ENCODE measurements at places on chromosomes 1 and 21.

- peak; percentile 57 for DNase-seq
Measured at GRCh38 chr1:116853680-116854402, 55.9 kb upstream of the PTGFRN start.

DNA sequence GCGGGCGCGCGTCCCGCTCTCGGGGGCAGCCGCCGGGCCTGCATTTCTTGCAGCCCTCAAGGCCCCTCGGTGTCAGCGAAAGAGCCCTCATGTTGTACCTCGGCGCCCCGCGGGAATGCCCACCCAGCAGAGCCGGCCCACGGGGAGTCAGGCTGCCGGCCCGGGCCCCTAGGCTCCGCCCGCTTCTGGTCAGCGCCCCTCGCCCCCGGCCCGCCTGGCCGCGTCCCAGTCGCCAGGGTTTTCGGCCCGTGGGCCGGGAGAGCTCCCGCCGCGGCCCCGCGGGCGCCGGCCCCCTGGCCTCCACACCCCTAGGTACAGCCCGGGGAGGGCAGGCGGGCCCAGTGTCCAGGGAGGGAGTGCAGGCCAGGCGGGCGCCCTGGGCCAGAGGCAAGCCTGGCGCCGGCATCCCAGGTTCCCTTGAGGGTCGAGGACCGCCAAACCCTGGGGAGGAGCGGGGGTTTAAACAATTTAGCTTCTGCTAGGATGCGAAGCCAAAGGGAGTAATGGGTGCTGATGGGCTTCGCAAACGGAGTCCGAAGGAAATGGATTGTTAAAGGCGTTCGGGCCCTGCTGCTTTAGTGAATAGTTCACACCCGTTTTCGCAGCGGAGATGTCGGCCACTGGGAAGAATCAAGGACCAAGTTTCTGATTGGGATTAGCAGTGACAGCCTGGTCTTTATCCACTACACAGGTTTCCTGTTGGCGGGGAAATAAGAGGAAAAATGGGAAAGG lies 486 bp upstream of the KCNA3 start:
- no peak for DNase-seq

DNA sequence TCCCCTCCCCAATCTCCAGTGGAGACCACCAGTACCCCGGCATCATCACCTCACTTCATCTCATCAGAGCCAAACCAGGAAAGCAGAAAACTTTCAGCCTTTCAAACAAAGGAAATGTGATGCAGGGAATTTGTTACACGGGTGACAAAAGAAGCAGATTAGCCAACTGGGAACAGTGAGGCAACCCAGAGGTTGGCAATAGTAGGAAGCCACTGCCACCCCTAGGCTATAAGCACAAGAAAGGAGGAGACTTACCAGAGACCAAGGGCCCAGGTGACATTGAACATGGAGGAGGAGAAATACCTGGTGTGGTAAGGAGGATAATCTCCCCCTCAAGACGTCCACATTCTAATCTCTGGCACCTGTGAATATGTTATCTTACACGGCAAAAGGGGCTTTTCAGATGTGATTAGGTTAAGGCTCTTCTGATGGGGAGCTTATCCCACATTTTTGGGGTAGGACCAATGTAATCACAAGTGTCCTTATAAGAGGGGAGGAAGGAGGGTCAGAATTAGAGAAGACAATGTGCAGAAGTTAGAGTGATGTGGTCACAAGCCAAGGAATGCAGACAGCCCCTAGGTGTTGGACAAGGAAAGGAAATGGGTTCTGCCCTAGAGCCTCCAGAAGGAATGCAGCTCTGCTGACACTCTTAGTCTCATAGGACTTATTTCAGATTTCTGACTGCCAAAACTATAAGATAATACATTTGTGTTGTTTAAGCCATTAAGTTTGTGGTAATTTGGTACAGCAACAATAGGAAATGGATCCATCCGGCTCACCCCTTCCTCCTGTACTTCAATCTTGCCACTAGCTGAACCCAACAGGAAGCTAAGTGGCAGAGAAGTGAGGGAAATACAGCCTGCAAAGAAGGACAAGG lies 83.6 kb upstream of the VAV3 start:
- DNase-seq: peak; percentile 47

DNA sequence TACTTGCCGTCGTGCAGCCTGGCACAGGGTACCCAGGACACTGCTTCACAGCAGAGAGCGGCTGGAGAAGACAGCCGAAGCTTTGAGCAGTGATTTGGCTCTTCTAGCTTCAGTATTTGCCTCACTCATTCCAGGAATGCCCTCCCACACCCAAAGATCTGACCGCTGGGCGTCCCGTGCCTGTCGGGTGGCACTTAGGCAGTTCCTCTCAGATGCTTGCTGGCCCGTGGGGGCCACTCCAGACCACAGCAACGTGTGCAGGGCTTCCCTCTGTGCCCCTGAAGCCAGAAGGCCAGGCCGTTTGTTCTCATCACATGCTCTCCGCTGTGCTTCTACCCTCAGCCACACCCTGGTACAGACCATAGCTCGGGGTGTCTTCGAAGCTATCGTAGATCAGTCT lies 17.0 kb downstream of the RRP1B start:
- DNase-seq: no peak

GRCh38 chr1:213061263-213061662 lies 10.2 kb downstream of the RPS6KC1 start:
- no peak for DNase-seq

DNA sequence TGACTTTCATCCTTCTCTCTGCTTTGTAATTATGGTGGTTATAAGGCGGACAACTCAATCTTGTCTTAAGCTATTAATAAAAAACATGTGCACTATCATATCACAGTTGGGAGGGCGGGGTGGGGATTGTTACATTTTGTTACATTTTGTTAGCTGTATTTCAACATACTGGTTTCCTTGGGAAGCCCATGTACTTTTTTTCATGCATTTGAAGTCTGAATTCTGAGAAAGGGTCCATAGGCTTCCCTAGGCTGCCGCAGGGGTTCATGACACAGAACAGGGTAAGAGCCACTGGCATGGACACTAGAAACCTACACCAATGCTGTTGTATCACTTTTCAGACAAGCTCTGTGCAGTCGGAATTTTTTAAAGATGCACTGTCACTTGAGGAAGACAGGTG lies 178.8 kb downstream of the ETS2 start:
- no peak for DNase-seq

- no peak for DNase-seq
Measured at GRCh38 chr1:229883504-229884200, 183.4 kb upstream of the GALNT2 start.

DNA sequence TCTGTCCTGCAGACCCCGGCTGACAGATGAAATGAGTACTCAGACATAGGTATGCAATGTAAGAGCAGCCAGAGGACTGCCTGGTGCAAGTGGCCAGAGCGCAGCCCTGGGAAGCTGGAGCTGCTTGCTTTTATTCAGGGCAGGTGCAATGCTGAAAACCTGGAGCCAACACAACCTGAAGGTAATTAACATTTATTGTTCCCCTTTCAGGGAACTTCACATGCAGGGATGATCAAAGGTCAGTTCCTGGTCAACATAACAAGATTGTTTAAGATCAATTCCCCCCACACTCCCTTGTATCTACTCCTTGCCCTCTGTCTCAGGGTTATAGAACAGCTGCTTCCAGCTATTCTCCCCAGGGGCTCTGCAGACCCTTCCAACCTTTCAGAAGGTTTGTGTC lies 48.7 kb upstream of the PRELP start:
- no peak for DNase-seq

DNA sequence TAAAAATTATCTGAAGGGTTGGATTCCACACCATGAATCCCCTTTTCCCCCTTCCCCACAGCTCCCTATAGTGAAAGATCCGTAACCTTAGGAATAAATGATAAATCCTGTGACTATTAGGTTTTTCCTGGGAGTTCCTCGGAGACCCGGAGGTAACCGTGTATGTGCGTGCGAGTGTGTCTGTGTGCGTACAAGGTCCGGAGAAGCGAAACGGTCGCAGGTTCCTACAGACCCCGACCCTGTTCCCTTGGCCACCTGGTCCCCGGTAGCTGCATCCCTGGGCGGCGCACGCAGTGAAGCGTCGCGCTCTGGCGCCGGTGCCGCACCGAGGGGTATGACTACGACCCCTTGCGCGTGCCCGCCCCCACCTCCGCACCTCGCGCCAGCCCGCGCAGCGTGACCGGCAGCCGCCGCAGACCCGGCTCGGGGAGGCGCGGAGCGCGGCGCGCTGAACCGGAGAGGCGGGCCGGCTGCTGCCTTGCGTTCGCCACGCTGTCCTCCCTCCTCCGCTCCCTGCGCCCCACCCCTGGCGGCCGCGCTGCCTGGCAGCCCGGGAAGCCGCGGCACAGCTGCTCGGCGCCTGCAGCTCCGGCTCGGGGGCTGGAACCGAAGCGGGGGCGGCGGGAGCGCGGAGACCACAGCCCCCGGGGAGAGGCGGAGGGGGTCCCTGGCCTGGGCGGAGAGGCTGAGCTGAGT lies at the start of gene AK5:
AK5 (plus strand) TSS at position 529 of the 696 bp plus-strand sequence. CDS start 295 bp downstream, outside the sequence.
- peak; percentile 18 for DNase-seq

GRCh38 chr1:201591348-201591747 lies 52.4 kb downstream of the NAV1 start:
- no peak for DNase-seq

GRCh38 chr1:168932539-168932938 lies 174.0 kb upstream of the ATP1B1 start:
- DNase-seq: no peak

DNA sequence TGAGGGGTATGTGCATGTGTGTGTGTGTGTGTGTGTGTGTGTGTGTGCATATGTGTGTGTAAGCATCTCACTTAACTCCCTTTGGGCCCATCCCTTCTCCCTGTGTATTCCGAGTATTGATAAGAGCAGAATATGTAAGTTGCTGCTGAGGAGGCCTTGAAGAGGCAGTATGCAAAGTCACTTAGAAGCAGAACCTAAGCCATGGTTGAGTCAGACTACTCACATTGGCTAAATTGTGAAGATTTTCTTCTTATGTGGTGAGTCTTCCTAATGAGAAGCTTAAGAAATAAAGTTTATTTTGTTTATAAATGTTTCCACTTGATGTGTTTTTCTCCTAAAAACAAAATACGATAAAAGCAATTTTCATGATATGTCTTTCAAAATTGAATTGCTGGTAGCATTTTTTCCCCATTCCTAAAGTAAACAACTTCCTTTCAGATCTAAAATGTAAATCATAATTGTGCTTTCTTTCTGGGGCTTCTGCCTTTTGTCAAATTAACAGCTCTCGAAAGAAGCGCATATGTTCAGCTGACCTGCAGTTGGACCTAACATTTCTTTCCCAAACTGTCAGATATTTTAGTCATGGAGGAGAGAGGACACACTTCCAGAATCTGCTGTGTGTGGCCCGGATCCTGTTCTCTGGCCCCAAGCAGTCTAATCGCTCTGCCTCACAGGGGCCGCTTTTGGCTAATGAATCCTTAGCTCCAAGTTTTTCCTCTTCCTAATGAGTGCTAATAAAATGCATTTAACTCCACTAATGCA lies 284.0 kb downstream of the DUSP10 start:
- DNase-seq: no peak

DNA sequence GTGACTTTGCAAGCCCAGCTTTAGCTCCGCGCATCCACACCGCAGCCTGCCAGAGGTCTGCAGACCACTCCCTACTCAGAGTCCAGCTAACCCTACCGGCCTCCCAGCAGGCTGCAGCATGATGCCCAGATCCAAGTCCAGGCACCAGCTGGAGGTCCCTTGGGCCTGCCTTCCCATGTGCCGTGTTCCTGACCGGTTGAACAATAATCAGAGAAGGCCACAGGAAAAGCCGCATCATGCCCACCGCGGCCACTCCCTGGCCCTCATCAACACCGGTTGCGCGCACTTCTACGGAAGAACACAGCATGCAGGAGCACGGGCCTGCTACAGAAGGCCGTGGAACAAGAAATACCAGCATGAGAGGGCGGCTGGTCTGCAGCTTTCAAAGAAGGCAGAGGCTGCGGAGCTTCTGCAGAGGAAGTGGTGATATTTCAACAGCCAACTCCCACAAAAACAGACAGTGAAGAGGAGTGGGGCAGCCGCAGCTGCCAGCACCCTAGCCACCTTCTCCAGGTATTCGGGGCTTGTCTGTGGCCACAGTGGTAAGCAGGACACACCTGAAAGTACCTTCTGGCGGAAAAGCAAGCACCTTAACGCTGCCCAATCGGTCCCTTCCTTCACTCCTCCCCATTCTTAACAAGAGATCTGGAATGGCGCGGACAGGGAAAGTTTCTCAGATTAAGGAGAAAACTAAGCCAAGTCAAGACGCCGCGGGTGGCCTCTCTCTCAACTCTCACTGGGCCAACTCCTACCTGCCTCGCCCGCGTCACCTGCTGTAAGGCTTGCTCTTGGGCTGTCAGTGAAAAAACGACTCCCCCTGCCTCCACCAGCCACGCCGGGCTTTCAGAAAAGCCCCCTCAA lies 1.5 kb downstream of the PGBD5 start:
- DNase-seq: no peak

GRCh38 chr1:22142315-22143064 lies 407 bp downstream of the WNT4 start:
- no peak for DNase-seq

DNA sequence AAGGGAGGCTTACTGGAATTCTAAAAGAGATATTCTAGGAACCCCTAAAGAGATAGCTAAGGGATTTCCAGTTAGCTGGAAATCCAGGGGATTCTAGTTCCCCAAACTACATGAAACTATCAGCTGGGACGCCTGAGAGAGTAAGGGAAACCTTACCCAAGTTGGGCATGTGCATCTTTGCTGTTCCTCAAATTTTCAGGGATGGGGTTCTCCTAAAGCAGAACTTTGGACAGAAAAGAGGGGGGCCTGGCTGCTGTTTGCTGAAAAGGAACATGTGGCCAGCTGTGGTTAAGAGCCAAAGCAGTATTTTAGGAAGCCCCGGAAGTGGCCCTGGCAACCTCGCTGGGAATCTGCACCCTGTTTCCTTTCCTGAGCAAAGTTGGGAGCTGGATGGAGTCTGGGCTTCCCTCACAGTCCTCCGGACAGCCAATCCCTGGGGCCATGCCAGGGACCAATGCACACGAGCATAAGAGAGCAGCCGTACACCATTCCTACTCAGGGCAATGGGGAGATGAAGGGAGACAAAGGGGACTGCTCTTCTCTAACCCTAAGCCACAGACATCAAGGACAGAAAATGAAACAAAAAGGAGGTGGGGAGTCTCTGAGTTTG lies 154.3 kb downstream of the PLXNA2 start:
- no peak for DNase-seq

- DNase-seq: no peak
Measured at GRCh38 chr1:195495720-195496635, 1112.3 kb downstream of the KCNT2 start.
